ENCODE measurements at places on chromosomes 3 and 15.

DNA sequence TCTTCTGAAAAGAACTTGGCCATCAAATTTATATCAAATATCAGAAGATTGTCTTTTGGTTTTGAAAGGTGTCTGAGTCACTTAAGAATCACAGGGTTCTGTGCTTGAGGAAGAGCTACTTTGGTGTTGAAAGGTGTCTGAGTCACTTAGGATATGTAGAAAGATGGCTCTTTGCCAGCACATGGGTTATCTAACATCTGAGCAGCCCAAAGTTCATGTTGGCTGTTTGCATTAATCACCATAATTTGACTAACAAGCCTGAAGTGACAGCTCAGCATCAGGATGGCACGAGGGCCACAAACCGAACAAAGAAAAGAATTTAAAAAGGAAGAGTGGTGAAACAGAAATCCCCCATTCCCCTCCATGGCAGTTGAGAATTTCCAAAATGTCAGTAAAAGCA lies 190.5 kb upstream of the CMC1 start:
- no peak for DNase-seq

DNA sequence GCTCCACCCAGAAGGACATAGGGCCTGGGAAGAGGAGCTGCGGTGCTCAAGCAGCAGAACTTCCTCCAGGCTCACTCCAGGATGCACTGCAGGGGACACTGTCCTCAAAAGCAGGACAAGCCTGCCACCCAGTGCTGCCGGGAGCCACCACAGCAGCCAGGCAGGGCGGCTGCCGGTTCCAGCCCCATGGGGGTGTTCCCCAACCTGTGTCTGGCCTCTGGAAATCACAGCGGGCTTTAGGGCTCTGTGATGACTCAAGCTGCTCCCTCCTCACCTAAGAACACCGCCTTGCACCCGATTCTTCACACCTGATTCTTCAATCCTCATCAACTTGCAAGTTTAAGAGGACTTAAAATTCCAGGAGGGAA lies 71.9 kb upstream of the SLC6A11 start:
- DNase-seq = no peak

DNA sequence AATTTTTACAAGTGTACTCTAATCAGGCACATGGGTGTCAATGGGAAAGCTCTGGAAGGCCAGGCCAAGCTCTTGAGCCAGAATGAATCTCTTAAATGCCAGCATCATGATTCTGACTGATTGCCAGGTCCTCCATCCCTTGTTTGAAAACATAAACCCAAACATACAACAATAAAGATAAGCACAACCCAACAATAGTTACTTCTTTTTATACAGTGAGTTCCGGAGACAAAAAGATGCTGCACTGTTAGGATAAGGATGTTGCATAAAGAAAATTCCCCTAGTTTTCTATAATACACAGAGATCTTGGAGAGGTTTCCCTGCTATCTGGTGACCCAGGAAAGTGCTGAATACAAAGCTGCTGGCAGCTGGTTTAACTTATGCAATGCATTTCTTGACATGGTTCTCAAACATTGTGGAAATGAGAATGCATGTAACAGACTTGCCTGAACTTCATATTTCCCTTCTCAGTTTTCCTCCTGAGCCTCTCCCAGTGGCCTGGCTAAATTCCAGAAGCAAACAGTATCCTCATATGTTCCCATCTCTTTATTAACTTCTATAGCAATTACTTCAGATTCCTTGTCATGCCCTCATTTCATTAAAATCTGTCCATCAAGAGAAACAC lies 180.1 kb upstream of the PRICKLE2 start:
- no peak for DNase-seq

DNA sequence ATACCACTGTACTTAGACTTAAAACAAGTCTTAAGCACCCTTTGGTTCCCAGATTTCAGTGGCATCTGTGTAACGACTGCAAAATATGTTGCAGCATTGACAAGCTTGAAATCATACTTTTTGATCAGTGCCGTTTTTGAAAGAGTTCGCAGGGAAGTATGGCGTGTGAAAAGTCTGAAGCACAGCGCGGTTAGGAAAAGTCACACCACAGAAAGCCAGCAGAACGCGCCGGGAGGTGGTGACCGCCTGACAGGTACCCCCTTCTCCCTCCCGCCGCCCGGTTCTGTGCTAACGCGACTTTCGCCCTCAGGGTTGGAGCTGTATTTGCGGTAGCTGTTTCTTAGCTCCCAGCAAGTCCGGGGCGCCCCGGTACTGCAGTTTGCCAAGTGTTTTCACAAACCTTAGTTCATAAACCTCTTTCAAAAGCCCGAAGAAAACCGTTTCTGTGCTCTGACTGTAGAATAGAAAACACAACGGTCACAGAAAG lies 481 bp upstream of the CRYBG3 start:
- DNase-seq = peak; percentile 81

- DNase-seq = no peak
These were observed 133.8 kb upstream of the SLC2A2 start for GRCh38 chr3:171160325-171160724.

DNA sequence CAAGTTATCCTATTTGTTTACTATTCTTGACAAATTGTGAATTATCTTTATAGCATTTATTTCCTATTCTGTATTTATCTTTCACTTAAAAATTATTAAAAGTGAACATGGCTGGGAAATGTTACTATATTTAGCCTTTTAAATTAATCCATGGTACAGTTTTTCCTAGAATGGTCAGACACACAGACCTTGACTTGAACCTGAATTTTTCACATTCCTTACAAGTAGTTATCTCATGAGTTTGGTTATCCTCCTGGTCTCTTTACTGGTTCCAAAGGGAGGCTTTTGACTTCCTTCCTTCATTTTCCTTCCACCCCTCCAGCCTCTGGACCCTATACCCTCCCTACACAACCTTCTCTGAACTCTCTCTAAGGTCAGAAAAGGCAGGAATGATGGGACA lies 280.6 kb downstream of the SATB1 start:
- no peak for DNase-seq

GRCh38 chr3:126836220-126836860 lies 132.3 kb downstream of the CHCHD6 start:
- DNase-seq = no peak

GRCh38 chr3:171353423-171353822 lies 106.8 kb downstream of the TNIK start:
- DNase-seq = no peak

GRCh38 chr3:146052056-146052790 lies 108.8 kb downstream of the PLOD2 start:
- DNase-seq = no peak

- peak; percentile 2 for DNase-seq
These were observed 25.0 kb upstream of the VPS39 start for GRCh38 chr15:42233107-42233506.

GRCh38 chr3:74500257-74500656 lies 114.2 kb downstream of the CNTN3 start:
- no peak for DNase-seq

DNA sequence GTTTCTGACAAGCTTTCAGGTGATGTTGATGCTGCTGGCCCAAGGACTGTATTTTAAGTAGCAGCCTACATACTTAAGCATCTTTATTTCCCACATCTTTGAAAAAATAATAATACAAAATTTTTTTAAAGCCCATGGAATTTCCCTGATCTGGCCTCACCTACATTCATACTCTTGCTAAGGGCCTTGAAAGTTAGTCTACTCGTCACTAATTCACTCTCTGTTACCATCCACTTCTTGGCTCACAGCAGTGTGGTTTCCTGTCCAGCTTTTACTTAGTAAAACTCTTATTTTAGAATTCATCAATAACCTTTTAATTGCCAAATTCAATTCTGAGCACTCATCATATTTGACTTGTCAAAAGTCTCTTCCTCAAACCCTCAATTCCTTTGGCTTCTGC lies 59.3 kb upstream of the CRTC3 start:
- DNase-seq = no peak

GRCh38 chr3:147518465-147518864 lies 109.3 kb downstream of the ZIC1 start:
- DNase-seq = no peak

- no peak for DNase-seq
These were observed 237.0 kb downstream of the SCAPER start for GRCh38 chr15:76667943-76668715.

DNA sequence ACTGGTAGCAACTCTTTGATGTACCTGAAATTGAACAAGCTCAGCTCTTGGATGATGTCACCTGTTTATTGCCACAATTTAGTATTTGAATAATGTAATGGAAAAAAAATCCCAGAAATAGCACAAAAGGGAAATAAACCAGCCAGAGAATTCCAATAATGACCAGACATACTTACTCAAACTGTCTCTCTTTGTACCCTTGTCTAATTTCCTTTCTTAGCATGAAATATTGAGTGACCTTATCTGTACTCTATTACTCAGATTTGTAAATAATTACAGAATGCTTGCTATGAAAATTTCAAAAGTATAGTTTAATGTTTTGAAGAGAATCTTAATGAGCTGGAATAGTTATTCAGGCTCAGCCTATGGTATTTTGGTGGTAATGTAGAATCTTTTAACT lies 555.4 kb upstream of the SGO1 start:
- DNase-seq = no peak

- DNase-seq = no peak
These were observed 8.8 kb downstream of the PRICKLE2 start for GRCh38 chr3:64216274-64217147.

Data from Kasumi-1 (cell line).